ENCODE measurements at places on chromosomes 2 and 18. TPM values are rescaled to one million over a fixed set of nuclear protein-coding genes. Genes with fewer than 3 reads are reported as not detected.

GRCh38 chr2:152223977-152224376, 48.4 kb upstream of the STAM2 start:
- no peak for DNase-seq

DNA sequence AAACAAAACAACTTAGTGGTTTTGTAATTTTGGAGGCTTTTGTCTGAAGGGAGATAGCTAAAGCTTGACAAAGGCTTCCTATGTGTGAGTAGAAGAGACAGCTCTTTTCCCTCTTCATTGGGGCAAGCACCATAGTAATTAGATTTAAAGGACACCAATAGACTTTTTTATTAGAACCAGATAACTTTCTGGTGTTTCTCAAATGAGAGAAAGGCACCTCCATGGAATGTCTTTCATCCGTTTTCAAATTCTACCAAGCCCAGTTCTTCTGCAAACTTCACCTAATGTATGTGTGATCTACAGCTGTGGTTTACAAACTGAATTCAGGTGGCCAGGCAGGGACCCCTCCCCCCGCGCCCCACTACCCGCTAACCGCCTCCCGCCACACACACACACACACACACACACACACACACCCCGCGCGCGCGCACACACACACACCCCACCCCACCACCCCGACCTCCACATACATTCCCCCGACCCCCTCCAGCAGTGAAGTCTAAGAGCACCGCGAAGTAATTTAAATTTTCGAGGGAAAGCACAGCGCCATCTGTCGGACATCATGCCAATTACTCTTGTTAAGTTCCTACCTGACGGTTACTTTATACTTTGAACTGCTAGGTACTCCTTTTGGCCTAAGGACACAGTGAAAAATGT, 31.6 kb upstream of the PPP1R1C start:
- no peak for DNase-seq

DNA sequence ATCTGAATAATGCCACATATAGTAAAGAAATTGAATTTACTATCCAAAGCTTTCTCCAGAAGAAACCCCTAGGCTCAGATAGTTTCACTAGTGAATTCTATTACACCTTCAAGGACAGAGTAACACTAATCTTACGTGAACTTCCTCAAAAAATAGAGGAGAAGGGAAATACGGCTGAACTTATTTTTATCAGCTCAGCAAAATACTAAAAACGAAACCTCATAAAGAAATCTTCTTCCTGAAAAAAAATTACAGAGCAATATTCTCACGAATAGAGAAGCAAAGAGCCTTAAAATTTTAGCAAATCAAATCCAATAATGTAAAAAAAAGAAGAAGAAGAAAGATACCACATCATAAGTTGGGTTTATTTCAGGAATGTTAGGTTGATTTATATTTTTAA, 14.7 kb downstream of the CAPN13 start:
- no peak for DNase-seq

- DNase-seq, result no peak
Observed at GRCh38 chr2:236215761-236216333, 47.7 kb upstream of the GBX2 start.

GRCh38 chr2:54207666-54208195, 48.3 kb downstream of the TSPYL6 start:
- DNase-seq, result no peak

SCN9A gene
- total RNA-seq, result 30.1 TPM

- DNase-seq, result peak; percentile 62
Observed at GRCh38 chr2:164109006-164109405, 373.2 kb upstream of the FIGN start.

HOXD4 gene
- not detected for total RNA-seq

GPR45 gene
- total RNA-seq, result not detected

GRCh38 chr2:131076707-131077106, 16.6 kb downstream of the FAM168B start:
- no peak for DNase-seq

- no peak for DNase-seq
Observed at GRCh38 chr2:114499101-114499500, 56.7 kb downstream of the DPP10 start.

GRCh38 chr2:229137066-229137465, 134.0 kb downstream of the PID1 start:
- no peak for DNase-seq

LONRF2 gene
- total RNA-seq, result 1.7 TPM

GRCh38 chr2:118844261-118845004, 3.0 kb downstream of the EN1 start:
- DNase-seq, result no peak

GRCh38 chr2:85953476-85953875, 64.7 kb upstream of the ST3GAL5 start:
- no peak for DNase-seq

CRACDL gene
- 17.0 TPM for total RNA-seq

FAM237A gene
- not detected for total RNA-seq

- no peak for DNase-seq
Observed at GRCh38 chr2:78908973-78909372, 116.5 kb upstream of the REG3G start.

GRCh38 chr2:142865924-142866323, 11.5 kb upstream of the KYNU start:
- no peak for DNase-seq

GRCh38 chr2:12005886-12006681, 259.7 kb downstream of the LPIN1 start:
- DNase-seq, result no peak

- DNase-seq, result no peak
Observed at GRCh38 chr18:10067670-10068659, 154.1 kb downstream of the VAPA start.

Measured in chondrocyte (in vitro differentiated cells).